Naive B cell (primary cell): ENCODE measurements at places on chromosomes 7 and 10. TPM values are rescaled to one million over a fixed set of nuclear protein-coding genes. Genes with fewer than 3 reads are reported as not detected.

Gene PRSS1
- 0.41 TPM for polyA plus RNA-seq

Gene ACTL6B
- polyA plus RNA-seq, result not detected

DNA sequence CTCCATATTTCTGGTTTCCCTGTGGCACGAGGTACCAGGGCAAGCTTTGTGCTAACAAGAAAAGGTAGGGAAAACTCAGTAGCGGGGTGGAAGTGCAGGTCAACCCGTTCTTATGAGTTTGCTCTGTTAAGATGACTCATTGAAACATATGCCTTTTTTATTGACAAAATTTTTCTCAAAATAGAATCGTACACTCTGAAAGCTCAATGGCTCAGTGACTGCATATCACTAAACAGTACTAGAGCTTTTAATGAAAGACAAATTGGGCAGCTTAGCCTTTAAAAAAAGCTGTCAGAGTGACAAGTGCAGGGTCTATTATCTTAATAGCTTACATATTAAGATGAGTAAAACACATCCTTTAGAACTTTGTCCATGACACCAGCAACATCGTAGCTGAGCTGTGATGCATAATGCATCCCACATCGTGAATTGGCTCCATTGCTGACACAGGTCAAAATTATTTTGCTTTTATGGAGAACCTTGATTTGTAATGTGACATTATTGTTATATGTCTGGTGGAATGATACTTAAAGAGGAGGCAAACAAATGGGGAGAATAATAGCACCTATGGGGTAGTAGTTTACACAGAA is 264.4 kb downstream of the ETV1 start:
- DNase-seq, result no peak

DNA sequence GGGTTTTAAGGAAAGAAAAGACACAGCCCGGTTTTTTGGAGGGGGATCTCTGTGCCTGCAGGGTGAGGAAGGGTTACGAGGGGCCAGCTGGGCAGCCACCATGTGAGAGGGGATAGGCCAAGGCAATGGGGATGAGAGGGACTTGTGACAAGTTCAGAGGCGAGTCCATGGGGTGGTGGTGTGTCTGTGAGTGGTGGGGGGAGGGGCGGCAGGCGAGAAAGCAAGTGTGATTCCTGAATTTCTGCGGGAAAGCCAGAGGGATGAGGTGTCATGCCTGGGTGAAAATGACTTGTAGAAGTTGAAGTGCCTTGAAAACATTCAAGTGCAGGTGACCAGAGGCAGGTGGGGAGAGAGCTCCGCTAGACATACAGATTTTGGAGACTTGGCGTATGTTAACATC is 61.0 kb upstream of the RNF32 start:
- no peak for DNase-seq
